ENCODE measurements at places on chromosomes 7 and 10.

- DNase-seq, result no peak
Observed at GRCh38 chr10:124448696-124449169, 1.1 kb downstream of the NKX1-2 start.

DNA sequence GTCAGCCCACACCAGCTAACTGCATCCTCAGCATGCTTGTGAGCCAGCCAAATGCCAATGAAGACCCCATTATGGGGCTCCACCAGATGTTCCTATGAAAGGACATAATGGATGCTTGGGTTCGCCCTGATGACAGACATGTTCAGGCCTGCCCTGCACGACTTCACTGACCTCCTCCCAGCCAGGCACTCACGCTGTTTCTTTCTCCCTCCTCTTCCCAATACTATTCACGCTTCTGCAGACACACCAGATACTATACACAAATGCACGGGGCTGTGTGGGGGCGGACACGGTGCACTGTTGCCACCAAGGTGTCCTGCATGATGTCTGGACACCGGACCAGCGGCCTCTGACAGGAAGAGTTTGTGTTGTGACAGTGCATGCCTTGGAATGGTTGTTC, 284.2 kb downstream of the PRPF18 start:
- no peak for DNase-seq

DNA sequence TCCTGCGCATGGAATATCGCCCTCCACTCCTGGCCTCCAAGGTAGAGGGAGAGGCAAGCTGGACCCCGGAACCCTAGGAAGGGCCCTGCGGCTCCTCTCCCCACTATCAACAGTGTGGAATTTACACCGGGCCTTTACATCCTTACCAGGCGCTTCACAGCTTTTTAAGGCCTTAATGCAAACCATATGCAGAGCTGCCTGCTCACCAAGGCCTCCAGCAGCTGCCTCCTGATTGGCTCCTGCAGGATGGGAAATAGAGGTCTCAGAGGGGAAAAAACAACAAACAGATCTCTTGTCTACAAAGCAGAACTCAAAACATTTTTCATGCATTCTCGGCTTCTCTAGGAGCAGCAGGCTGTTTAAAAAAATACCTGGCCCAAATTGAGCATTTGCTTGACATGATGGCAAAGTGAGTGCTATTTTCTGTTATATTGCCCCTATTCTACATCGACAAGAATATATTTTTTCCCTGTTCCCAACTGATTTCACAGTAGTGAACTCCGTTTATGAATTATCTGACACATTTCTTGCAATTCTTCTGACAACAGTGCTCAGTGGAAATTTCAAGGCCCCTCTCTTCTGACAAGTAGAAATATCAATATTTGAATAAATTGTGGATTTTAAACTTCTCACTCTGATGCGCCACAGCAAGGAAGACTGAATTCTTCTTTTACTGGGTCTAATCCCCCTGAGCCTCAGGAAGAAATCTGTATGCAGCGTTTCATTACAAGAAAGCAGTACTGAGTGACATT, 51.7 kb downstream of the EBF3 start:
- DNase-seq, result no peak

DNA sequence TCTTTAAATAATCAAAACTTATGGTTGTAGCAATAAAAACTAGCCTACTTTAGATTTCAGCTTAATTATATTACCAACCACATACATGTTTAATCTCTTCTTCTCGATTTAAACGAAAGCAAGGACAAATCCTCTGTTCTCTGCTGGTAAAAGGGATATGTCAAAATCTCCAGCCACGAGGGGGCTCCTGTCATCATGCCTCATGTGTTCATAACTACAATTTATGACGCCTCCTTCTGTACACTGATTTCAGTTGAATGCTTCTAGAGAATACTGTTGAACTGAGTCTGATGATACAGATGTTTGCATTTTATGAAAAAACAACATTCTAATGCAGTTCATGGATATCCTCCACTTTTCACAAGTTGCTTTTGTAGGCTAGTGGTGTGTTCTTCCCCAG, 220.0 kb upstream of the DPP6 start:
- no peak for DNase-seq

- DNase-seq, result peak; percentile 77
Observed at GRCh38 chr7:17144322-17144721, 154.1 kb upstream of the AHR start.

DNA sequence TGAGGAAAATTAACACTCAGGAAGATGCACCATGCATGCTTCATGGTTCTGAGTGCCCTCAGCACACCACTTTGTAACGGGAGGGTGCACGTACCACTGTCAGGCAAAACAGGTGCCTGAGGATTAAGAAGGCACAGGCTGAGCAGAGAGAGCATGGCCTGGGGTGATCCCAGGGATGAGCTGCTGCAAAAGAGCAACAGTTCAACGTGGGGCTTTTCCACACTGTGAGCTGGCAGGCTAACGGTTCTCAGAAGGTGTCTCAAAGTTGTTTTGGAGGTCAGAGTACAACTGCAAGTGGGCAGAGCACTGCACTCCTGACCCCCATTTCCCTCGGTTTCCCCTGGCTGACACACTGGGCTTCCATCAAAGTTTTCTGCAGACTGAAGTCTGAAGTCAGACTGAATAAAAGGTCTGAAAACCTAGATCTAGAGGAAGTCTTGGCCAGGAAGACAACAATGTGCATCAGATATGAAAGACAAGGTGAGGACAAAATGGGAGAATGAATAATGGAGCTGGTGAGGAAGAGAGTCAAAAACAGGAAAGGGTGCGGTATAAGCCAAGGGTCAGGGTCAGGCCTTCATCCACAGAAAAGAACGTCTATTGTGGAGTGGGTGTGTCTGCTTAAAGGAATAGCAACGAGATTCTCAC, 20.5 kb downstream of the ZNF438 start:
- DNase-seq, result no peak

GRCh38 chr7:40175725-40176510, 41.1 kb downstream of the SUGCT start:
- DNase-seq, result peak; percentile 69

- DNase-seq, result peak; percentile 84
Observed at GRCh38 chr7:50610521-50611277, 45.5 kb upstream of the DDC start.

DNA sequence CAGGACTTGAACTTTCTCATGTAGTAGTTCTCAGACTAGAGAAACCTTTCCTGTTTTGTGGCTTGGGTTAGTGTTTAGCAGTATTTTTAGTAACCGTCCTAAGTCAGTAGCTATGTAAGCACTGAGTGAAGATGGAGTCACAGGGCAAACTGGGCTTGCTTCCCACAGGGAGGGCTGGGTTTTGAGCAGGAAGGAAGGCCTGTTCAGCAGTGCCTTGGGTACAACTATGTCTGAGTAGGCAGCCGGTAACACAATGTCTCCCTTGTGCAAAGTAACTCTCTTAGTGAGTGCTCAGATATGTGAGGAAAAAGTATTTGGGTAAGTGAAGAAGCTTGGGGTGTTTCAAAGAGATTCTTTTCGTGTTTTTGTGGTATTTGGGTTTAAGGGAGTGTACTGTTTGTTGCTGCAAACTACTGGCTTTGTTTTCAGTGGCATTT, 96.4 kb downstream of the CCSER2 start:
- DNase-seq, result peak; percentile 98

DNA sequence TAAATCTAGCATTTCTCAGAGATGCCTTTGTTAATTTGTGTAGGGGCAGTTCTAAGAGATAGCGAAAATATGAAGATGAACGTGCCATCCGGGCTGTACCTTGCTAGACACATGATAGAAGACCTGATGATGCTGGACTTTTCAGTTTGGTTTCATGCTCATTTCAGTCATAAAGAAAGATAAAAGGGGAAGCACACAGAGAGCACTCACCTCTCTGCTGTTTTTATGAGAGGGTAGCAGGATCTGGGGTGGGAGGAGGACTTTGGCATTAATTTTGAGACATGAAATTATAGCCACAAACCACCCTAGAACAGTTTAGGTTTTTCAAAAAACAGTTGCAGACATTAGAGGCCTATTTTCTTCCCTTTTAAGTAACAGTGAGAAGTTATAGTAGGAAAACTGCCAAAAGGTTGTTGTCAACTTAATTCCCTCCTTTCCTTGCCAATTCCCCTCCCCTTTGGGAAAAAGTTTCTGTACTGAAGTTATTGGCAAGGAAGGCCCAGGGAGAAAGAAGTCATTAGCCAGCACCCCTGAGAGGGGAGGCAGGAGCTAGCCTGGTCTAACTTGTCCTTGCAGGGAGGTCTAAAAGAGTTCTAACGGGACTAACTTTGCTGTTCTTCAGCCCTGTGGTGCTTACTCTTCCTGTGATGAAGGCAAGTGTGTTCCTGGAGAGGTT, 2.6 kb downstream of the ST7 start:
- no peak for DNase-seq

DNA sequence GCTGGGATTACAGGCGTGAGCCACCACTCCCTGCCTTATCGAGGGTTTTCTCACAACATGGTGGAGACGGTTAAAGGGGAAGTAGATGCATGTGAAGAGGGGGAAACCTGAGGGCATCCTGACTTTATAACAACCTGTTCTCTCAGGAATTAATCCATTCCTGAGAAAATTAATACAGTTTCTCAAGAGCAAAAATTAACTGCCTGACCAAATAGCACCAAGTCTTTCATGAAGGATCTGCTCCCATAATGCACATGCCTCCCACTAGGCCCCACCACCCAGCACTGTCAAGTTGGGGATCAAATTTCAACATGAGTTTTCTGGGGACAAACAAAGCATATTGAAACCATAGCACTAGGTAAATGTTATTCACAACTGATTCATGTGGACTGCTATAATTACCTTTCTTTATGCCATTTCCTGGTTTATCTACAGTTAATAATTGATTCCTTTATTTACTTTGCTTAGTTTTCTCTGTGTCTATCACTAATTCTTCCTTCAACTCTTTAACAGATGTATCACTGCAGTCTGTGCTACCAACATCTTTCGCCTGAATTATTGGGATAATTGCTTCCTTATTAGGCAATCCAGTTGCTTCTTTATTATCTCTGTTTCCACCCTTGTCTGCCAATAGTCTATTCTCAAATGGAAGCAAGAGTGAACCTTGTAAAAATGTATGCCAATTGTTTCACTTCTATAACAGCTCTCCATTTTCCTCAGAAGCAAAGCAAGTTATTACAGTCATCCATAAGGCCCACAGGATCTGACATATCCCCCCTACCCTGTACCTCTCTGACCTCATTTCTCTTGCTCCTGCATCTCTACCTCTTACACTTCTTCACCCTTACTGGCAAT, 12.9 kb upstream of the MICU1 start:
- peak; percentile 3 for DNase-seq

DNA sequence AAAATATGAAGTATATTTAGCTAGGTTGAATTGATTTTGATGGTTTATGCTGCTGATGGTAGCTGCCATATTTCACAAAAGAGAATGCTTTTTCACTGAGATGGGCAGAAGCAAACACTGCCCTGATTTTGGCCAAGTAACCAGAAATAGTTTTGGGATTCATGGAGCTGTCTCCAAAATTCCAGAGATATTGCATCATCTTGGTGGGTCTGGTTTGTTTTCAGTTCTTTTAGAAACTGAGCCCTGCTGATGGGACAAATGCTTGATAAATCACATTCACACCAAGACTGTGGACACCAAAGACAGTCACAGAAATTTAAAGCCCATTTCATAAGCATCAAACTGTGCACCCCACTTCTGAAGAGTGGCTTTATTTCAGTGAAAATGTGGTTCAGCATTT, 140.5 kb downstream of the BICC1 start:
- DNase-seq, result no peak

GRCh38 chr7:47936323-47936722, 11.9 kb downstream of the PKD1L1 start:
- no peak for DNase-seq

- no peak for DNase-seq
Observed at GRCh38 chr7:17598305-17598704, 299.9 kb downstream of the AHR start.

DNA sequence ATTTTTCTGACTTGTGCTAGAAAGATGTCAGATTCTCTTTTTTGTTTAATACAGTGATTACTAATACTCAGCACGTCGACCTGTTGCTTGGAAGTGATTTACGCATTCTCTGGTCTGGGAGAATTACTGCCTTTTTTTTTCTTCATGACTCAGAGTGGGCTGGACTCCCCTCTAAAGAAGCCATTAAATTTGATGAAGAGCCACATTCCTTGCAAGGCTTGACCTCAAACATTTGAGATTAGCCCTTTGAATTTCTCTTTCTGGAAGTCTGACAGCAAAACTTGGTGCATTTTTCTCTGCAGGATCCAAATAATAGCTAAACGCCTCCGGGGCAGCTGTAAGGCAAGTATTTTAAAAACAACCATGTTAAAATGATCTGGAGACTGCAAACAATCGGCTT, 171.6 kb downstream of the GALNT17 start:
- DNase-seq, result no peak

GRCh38 chr10:77386838-77387237, 250.8 kb downstream of the KCNMA1 start:
- peak; percentile 68 for DNase-seq

- no peak for DNase-seq
Observed at GRCh38 chr7:92754919-92755581, 81.3 kb downstream of the CDK6 start.

- no peak for DNase-seq
Observed at GRCh38 chr7:37438906-37439652, 9.6 kb downstream of the ELMO1 start.

DNA sequence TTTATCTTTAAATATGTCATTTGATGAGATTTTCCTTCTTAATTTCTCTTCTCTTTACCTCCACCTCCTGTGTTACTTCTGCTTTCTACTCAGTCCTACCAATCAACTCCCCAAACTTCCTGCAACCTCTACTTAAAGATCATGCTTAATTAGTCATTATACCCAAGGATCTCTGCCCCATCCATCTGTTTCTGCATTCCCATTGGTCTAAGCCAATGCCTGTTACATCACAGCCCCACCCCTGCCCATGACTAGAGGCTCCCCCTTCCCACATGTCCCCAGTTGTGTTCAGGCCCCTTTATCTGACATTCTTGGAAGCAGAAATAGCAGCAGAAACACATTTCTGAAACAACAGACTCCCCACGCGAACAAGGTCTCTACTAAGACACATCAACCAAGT, 319.1 kb upstream of the NFE2L3 start:
- no peak for DNase-seq

- DNase-seq, result no peak
Observed at GRCh38 chr7:6243168-6243567, 29.3 kb downstream of the CYTH3 start.

- DNase-seq, result peak; percentile 58
Observed at GRCh38 chr10:25725917-25726716, 207.9 kb upstream of the MYO3A start.

- no peak for DNase-seq
Observed at GRCh38 chr10:88440541-88440940, 142.6 kb downstream of the RNLS start.

All from iris pigment epithelial cell (primary cell).